Stimulated activated CD4-positive, alpha-beta T cell treated with anti-CD3 and anti-CD28 coated beads, Interleukin-15, amount 100 ng/mL, for 48 hours (primary cell): ENCODE measurements at places on chromosomes 7 and 10.
A peak's percentile ranks its signal among the peaks of the same experiment; 100 is the strongest.

DNA sequence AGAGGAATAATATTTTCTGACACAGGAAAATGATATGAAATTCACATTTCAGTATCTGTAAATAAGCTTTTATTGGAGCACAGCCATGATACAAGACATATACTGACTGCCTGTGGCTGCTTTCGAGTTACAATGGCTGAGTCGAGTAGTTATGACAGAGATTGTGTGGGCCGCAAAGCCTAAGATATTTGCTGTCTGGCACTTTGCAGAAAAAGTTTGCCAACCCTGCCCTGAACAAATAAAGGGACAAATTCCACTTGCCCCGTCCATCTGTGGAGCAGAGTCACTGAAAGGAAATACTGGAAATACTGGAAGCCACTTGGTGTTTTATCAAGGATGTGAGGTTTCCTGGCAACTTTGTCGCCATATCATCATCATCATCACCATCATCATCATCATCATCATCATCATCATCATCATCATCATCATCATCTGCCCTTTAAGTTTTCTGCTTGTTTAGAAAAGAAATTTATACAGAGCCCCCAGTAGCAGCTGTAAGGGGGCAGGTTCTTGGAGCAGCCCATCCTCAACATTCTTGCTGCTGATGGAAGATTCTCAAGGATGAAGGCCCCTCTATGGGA lies 85.8 kb downstream of the TCF7L2 start:
- DNase-seq, result no peak

GRCh38 chr7:123154231-123154860 lies 45.4 kb downstream of the SLC13A1 start:
- DNase-seq, result peak; percentile 13

DNA sequence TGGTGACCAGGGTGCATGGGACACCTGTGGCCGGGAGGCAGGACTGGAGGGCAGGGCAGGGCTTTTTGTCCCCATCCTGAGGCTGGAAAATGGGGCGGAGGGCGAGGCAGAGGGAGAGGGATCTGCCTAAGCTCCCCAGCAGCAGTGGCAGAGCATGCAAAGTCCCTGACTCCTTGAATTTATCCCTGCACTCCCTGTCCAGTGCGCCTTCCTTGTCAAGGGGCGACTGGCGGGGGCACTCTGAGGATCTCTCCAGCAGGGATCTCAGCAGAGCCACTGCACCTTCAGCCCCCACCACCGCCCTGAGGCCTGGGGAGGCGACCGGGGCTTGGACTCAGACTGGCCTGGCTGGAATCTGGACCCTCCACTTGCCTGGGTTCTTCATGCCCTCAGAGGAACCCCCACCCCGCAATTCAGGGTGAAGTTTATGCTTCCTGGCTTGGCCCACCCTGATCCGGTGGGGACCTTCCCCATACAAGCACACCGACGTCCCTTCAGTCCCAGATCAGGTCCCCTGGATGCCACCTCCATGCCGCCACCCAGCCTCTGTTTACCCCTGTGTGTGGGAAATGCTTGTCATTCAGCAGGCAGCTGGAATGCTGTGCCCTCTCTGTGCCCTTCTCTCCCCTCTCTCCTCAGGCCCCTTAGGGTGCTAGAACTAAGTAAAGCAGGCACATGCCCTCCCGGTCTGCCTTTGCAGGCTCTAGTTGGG lies 46.3 kb downstream of the CDH23 start:
- DNase-seq, result no peak

DNA sequence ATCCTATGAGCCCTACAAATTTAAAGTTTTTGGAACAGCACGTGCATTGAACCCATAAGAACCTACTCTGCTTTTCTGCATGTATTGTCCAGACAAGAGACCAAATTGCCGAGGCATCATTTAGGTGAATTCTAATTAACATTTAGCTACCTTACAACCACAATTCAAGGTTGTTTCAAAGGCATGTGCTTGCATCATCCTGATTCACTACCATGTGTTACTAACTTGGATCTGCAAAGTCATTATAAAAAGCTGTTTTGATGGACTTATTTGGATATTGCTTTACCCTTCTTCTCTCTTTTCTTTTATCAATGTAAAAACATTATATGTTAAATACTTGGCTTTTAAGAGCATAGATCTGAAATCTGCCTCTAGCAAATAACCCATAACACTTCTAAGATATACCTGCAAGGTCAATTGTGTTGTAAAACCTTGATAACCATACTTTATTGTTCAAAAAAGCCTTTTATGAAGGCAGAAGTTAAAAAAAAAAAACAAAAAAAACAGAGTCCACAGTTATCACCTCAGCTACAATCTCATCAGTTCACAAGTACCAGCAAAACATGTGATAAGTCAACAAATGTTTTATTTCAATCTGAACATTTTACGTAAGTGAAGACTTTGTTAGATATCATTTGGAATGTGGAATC lies 51.9 kb downstream of the CFTR start:
- DNase-seq, result no peak

DNA sequence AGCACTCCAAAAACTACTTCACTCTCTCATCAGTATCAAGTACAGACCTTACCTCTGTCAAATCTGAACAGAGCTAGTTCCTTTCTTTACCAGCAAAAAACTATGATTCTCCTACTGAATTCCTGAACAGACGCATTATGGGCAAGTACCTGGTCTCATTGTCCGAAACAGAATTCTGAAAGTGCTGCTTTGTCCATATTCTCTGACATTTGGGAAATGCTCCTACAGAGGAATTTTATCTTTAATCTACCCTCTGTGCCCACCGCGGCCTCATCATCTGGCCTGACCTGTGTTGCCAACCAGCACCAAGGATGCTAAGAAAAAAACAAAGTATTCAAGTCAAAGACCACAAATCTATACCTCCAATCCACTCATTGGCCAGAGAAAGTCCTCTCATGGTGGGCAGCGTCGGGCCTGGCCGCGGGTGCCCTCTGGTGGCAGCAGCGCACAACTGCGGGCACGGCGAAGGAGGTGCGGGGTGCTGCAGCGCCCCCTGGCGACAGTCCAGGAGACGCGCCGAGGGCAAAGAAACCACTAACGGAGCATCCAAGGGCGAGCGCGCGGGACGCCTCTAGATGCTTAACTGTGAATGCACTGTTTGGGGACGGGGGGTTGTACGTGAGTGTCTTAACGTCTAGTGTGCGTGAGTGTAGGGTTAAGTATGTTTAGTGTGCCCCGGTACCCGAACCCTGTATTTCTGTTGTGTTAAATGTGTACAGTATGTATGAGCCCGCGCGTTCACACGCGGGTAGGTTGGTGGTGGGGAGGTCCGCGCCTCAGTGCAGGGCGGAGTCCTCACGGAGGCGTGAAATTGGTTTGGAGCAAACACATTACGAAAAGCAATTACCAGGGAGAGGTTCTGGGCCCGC lies 5.0 kb upstream of the GBX1 start:
- DNase-seq, result peak; percentile 66

DNA sequence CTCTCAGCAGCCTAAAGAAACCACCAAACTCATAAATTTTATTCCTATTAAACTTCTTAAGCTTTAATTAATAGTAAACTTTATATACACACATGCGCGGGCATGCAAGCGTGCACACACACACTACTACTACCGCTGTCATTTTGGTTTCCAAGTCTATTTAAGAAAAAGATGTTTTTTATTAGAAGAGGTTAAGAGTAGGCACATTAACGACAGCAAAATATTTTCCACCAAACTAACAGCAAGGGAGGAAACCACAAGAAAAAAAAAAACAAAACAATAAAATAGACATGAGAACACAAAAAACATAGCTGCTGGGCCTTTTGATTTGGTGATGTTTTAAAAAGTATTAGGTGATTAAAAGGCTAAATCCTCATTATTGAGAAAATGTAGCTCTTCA lies 28.6 kb downstream of the RTKN2 start:
- DNase-seq, result no peak

DNA sequence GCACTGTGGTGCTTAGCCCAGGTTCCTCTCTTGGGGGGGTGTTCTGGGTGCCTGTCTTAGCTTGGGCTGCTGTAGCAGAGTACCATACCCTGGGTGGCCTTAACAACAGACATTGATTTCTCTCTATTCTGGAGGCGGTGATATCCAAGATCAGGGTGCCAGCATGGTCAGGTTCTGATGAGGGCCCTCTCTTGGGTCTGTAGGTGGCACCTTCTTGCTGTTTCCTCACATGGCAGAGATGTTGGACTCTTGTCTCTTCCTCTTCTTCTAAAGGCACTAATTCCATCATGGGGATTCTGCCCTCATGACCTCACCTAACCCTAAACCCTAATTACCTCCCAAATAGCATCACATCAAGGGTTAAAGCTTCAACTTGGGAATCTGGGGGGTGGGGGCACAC lies 19.9 kb upstream of the CRHR2 start:
- no peak for DNase-seq

- no peak for DNase-seq
Observed at GRCh38 chr10:32985775-32986350, 27.8 kb upstream of the ITGB1 start.

GRCh38 chr10:110363572-110364411 lies 59.1 kb upstream of the SMNDC1 start:
- no peak for DNase-seq

- no peak for DNase-seq
Observed at GRCh38 chr7:79927116-79927515, 207.5 kb upstream of the GNAI1 start.

GRCh38 chr10:63465293-63466143 lies at the start of gene JMJD1C:
TSS of gene JMJD1C (minus strand) at chr10:63465977. CDS start at chr10:63465662, 315 bp downstream.
- peak; percentile 24 for DNase-seq

GRCh38 chr10:128875956-128876736 lies 590.9 kb upstream of the MGMT start:
- DNase-seq, result no peak

DNA sequence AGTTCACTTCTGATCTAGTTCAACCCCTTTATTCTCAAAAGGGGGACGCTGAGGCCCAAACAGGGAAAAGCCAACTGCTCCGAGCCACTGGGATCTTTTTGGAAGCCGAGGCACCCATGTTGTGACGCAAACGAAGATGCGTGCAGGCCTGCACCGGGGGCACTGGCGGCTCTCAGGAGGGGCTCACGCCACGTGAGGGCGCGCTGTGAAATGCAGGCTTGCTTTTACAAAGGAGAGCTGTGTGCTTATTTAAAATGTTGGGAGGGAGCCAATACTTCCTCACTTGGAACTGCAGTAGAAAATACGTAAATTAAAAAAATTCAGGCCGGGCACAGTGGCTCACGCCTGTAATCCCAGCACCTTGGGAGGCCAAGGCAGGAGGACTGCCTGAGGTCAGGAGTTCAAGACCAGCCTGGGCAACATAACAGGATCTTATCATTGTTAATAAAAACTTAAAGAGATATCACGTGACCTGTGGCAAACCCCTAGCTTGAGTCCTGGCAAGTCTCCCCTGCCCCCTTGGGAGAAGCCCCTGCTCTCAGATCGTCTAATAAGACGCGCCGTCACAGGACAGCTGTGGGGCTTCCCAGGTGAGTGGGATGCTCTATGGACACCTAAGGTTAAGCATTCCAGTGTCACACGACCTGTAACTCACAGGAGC lies 16.3 kb downstream of the BRI3 start:
- DNase-seq, result no peak

- no peak for DNase-seq
Observed at GRCh38 chr10:6516281-6516928, 63.7 kb downstream of the PRKCQ start.

- DNase-seq, result peak; percentile 38
Observed at GRCh38 chr7:87876869-87877234, 559 bp downstream of the DBF4 start.

- no peak for DNase-seq
Observed at GRCh38 chr10:90977855-90978486, 57.1 kb upstream of the ANKRD1 start.

DNA sequence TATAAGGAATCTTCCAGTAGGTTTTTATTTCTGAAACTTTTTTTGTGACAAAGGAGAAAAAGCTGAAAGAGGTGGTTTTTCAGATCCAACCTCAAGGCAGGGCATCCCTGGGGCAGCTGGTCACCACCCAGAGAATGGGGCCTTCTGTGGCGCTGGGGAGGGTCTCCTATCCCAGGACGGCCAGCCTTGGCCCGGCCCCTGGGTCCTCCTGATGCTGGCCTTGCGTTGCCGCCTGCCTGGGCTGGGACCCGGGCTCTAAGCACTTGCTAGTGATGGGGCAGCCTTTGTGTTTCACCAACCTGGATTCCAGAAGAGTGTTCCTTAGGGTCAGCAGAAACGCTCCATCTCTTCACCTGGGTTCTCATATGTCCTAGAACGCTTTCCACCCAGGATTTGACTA lies 16.3 kb downstream of the SHH start:
- DNase-seq, result no peak

DNA sequence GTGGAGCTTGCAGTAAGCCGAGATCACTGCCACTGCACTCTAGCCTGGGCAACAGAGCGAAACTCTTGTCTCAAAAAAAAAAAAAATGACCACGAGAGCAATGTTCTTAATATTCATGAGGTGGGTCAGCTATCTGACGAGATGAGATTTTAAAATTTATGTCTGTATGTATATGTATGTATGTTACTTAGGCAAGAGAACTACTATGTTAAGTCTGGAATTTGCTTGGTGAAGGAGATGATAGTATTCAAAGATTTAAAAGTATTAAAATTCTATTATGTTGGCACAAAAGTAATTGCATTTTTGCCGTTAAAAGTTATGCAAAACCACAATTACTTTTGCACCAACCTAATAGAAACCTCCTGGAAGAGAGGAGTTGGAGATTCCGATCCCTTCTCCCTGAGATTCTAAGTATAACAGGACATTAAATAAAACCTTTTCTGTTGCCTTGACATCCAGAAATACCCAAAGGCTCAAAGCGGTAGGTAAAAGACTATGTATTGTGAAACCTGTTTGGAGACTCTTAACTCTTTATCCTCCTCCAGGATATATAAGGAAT lies 114.3 kb upstream of the TNS3 start:
- DNase-seq, result no peak

GRCh38 chr7:141074162-141074991 lies 513 bp downstream of the TMEM178B start:
- no peak for DNase-seq

GRCh38 chr10:123786896-123787295 lies 104.7 kb downstream of the CPXM2 start:
- DNase-seq, result no peak

GRCh38 chr10:56319386-56319785 lies 41.7 kb downstream of the ZWINT start:
- DNase-seq, result no peak

DNA sequence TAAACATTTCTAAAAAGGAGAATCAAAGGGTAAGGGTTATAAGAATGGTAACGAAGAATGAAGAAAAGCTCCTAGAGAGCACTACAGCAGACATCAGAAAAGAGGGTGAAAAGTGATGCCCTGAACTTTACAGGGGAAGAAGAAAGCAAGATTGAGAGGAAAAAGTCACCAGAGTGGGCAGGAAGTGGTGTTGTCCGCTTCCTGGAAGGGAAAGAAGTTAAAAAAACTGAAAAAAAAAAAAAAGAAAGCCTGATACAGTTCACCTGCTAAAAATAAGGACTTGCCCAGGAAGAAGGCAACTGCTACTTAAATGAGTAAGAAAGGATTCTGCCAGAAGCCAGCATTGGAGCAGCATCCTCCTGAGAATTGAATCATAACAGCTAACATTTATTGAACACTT lies 330.1 kb upstream of the PHF14 start:
- no peak for DNase-seq

GRCh38 chr7:159068893-159069448 lies 75.7 kb downstream of the VIPR2 start:
- DNase-seq, result no peak
